NCI-H82 (cell line): ENCODE measurements at places on chromosomes 3 and 15.

DNA sequence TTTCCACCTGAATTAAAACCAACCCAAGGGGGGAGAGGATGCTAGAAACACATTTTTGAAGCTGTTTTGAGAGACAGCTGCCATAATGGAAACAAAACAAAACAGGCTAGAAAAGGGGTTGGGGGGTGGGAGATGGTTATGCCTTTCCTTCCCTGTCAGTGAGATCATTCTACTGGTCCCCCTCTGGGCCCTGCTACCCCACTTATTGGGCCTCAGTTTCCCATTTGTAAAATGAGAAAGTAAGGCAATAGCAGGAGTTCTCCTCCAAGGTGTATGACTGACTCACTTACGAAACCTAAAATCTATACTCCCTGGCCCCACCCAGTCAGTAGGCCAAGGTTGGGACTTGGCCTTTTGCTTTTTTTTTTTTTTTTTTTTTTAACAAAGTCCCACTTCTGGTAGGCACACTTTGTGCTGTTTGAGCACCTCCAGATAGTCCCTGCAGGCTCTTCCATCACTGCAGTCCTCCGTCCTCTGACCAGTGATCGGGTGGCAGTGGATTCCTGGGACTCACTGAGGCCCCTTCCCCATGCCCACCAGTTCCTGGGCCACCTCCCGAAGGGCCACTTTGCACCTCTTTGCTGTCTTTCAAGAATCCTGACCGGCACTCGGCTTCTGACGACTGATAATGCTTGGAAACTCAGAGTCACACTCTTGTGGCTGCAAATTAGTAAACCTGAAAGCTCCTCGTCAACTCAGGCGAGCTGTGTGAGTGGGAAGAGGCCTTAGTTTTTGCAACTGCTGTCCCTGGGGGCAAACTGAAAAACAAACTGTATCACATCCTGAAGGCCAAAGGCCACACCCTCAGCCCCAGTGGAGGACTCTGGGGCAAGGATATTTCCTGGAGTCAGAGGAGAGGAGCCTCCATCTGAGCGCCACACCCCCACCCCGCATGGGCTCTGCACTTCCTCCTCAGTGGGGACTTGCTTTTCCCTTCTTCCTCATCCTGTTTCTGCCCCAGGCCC lies 6.7 kb upstream of the PSTPIP1 start:
- DNase-seq: no peak

DNA sequence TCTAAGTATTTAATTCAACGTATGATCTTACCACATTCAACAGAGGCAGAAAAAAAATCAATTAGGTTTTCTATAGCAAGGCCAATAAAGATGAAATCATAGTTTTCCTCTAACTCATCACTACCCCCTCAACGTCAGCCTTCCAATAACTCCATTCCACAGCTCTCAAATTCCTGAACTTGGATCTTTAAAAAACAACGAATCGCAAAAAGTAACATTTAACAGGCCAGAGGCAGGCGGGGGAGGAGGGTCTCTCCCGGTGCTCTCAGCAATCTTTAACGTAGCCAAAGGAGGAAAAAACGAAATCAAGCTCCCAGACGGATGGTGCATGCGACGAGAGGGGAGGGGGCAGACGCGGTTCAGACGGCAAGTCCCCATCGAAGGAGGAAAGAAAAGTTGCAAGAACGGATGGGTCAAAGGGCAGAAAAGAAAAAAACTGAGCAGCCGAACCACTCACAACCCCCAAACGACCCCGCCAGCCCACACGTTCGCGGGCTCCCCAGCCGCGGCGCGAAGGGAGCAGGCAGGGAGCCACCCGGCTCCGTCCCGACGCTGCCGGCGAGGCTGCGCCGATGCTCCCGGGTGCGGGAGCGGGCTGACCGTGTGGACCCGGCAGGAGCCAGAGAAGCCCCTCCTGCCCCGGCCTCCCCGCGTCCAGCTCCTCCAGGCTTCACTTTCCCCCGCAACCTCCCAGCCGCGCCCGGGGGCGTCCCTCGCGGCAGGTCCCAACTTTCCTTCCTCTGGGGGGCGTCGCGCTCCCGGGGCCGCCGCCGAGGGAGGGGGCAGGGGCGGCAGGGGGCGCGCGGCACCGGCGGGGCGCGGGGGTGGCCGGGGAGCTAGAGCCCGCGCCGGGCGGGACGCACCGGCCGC lies 703 bp downstream of the PEAK1 start:
- DNase-seq: peak; percentile 64

DNA sequence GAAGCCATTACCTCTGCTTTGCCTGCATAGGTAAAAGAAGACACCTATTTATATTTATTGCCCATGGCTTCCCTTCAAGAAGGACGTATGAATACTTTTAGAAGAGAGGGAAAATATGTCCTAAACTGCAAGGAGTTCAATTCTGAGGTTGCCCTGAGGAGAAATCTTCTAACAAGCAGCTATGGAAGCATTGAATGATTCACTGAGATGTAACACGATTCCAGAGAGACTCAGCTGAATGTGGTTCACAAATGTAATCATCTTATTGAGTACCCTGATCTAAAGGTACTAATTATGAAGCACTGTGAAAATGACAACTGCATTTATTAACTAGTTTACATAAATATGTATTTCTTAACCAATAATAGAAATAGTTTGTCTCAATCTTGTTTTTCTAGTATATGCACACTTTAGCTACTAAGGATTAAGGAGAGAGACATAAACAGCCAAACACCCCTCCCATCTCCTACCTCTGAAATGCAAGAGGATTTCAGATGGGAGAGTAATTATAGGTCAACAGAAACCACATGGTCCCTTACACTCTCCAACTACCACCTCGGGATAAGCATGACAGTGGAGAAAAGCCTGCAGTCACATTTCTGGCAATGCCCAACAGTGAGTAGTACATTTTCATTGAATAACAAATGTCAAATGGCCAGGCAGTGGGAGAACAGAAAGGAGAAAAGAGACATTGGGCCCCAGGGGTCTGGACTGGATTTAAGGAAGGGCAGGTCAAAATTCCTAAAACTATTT lies 506.2 kb upstream of the IL12A start:
- DNase-seq: peak; percentile 17

DNA sequence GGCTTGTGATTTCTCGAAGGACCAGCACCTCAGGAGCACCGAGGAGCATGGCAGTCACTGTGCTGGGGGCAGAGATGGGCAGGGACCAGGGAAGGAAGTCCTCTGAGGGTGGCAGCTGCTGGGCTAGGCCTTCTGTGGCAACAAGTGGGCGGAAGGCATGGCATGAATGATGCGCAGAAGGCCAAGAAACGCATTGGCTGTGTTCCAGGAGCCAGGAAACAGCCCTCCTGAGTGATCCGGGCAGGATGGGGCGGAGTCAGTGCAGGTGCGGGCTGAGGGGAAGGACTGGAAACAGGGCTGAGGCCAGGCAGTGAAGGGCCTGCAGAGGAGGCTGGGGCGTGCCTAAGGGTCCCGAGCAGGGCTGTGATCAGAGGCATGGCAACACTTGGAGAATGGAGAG lies 23.6 kb downstream of the MRPS11 start:
- DNase-seq: no peak

- DNase-seq: no peak
Observed at GRCh38 chr15:35560258-35560657, 14.3 kb upstream of the DPH6 start.

DNA sequence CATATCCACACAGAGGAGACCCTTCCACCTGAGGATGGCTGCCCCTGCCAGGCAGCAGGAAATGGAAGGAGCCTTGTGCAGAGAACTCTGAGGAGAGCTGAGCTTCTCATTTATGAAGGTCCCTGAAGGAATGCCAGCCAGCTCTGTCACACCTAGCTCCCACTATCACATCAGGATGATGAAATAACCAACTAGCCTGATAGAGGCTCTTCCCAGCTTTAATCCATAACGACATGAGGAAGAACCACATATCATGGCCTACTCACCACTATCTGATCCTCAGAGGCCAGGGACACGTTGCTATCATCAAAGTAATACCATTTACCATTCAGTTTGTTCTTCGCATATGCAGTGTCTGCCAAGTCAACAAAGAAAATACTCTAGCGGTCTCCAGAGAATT lies 1.5 kb upstream of the C3orf62 start:
- no peak for DNase-seq

GRCh38 chr15:94297558-94297957 lies 66.2 kb downstream of the MCTP2 start:
- DNase-seq: no peak
